ENCODE measurements at places on chromosomes 7 and 10.
A peak's percentile ranks its signal among the peaks of the same experiment; 100 is the strongest.

- no peak for DNase-seq
Measured at GRCh38 chr7:104814671-104815400, 199.2 kb upstream of the KMT2E start.

DNA sequence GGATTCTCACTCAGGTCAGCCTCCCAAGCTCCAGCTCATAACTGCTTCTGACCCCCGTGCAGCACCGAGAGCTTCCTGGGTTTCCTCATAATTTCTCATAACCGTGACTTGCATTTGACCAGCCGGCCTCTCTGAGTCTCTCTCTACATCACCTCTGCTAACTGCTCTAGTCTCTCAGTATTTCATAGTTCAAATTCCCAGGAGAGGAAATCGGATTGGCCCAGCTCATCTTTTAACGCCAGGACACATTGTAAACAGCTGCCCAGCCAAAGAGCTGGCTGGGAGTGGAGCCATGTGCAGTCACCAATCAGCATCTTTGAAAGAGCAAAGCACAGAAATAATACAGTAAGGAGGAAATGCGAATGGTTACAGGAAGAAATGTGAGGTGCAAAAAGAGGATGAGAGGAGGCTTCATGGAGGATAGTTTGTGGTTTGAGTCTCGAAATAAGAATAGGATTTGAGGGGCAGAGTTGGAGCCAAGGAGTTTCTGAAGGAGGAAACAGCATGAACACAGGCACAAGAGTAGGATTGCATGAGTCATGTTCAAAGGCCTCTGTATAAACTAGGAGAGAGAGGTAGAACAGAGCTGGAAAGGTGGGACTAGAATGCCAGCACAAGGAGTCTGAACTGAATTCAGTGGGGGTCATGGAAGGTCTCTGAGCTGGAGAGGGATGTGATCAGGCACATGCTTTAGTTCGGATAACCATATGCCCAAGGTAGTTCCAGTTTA is 15.2 kb upstream of the LBX1 start:
- DNase-seq: peak; percentile 84

GRCh38 chr10:48418189-48418788 is 111.8 kb downstream of the MAPK8 start:
- DNase-seq: no peak

DNA sequence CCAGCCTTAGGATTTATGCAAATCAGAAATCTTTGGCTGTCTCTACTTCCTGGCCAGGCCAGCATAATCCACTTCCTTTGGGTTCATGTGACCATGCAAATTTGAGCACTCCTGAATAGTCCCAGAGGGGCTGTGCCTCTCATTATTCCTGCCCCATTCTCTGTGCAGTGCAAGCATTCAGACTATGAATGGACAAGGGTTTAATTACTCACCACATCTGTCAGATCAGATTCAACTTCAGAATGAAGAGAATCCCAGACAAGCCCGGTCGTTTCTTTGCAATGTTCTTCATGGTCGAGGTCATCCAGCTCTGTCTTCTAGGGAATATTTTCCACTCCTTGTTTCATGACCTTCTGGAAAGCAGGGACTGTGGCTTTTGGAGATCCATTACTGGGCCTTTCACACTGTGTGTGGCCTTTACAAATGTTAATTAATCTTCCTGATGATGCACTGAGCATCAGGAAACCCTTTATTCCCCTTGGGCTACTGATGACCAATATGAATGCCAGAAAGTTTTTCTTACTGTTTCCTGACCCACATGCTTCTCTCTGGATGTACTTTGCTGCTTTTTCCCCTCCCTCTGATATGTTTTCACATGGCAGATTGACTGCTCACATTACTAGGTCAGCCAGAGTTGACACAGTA is 217.6 kb upstream of the TCF7L2 start:
- peak; percentile 56 for DNase-seq

- DNase-seq: no peak
Measured at GRCh38 chr7:78071491-78072200, 273.1 kb downstream of the PHTF2 start.

DNA sequence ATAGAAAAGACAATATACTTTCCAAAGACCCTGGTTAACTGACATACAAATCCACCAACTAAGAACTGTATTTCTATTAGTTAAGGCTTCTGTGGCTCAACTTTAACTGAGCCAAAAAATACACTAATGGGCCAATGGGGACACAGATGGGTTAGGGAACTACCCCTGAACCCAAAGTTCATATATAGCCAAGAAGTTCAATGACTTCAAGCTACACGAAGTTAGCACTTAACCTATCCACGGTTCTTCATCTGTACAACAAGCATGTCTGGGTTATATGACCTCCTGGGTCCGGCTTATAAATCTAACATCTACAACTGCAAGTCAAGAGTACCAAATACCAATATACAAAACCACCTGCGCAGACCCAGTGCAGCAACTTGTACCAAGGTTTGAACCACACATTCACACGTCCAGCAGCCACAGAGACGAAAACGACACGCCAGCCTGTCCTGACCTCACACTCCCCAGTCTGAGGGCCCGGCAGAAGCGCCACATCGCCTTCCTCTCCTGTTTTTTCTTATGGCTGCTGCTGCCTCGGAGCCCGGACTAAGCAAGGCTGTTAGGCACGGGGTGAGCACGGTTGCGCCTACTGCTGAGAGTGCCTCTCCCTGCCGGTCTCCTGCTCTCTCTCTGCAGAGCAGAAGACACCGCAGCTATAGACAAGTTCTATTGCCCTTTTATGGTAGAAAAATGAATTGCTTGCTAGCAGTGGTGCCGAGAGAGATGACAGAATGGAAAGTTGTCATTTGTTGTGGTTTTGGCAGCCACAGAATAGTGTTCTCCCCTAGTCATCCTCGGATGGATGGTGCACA is 86.3 kb downstream of the RNF216 start:
- peak; percentile 90 for DNase-seq

GRCh38 chr10:27865221-27865635 is 119.6 kb upstream of the MKX start:
- peak; percentile 53 for DNase-seq

DNA sequence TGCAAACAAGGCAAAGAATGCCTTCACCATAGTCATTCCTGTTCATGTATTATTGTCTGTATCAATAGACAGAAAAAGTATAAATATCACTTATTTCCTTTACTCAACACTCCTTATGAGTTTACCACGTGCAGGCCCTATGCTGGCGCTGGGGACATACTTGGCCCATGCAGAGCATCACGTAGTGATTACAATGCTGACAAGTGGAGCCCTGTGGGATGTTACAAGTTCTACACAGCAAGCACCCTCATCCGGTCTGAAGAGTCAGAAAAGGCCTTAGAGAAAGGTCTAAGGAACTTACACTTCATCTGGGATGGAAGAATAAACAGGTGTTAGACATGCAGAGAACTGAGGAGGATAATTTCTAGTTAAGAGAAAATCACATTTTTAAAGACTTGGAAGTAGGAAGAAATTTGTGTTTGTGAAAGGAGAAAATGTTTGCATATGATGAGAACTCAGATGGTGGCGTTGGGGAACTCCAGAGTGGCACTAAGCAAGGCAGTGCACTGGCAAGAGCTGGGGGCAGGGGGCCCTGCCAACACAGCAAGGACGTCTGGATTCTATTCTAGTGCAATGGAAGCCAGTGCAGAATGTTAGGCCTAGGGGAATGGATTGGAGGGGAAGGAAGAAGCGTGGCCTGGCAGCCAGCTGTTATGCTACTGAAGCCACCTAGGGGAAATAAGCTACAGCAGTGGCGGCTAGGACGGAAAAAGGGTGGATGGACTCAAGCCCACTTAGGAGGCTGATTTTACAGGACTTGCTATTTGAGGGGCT is 116.2 kb downstream of the ELMO1 start:
- DNase-seq: no peak

DNA sequence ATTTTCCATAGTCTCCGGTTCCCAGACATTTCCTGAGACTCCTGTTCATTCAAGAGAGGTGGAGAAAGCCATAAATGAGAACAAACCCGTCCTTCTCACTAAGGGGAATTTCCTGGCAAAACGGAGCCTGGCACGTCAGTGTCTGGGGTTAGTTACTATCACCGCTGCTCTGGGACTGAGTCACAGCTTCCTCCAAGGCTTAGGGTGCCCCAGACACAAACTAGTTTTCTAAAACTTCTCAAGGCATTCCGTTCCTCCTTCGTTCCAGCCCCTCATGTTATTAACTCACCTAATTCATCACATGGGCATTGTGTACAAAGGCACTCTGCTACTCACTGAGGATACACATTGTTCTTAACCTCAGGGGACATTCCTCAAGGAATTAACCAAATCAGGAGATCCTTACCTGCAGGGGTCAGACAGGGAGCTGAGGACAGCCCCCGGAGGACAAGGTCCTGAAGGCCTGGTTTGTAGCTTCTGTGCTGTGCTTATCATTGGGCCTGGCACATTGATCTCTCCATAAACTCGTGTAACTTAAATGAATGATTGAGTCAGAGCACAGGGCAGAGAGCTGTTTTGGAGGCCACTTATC is 103.0 kb upstream of the KLF6 start:
- peak; percentile 78 for DNase-seq

- DNase-seq: no peak
Measured at GRCh38 chr7:80840681-80841080, 78.2 kb downstream of the SEMA3C start.

GRCh38 chr7:2708041-2708440 is 20.0 kb downstream of the AMZ1 start:
- no peak for DNase-seq

DNA sequence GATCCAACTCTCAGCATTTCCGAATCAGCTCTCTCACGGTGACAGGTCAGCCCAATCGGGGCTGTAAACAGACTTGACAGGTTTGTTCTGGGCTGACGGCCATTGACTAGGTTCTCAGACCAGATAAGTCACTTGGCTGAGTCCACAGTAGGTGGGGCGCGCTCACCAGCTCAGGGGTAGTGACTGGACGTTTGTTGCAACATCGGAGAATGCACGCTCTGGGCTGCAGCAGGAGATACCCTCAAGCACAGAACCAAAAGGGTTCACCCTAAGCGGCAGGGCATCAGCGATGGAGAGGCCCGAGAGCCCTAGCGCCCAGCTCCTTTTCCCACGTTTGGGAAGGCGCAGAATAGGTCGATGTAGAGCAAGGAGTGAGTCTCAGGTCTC is 1.8 kb downstream of the KLLN start:
- DNase-seq: peak; percentile 88

- DNase-seq: no peak
Measured at GRCh38 chr10:122884166-122884565, 4.8 kb upstream of the FAM24B start.

- peak; percentile 74 for DNase-seq
Measured at GRCh38 chr10:4254101-4254994, 469.3 kb upstream of the KLF6 start.

DNA sequence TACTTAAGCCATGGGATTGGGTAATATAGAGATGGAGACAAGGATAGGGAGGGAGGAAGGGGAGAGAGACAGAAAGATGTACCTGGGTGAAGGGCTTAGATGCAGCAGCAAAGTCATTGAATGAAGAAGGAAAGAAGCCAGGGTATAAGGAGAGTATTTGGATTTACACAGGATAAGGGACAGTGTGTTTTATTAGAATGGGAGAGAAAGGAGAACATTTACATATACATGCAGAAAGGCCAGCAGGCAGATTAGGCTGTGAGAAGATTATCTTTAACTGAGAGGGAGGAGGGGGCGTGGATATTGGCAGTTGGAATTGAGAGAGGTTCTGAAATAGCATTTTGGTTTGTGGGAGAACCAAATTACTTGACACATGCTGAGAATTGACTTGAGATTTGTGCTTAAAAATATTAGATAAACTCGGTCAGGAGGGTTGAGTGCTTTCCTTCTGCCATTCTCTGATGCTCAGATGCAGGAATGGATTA is 161.5 kb upstream of the ZNF804B start:
- no peak for DNase-seq

DNA sequence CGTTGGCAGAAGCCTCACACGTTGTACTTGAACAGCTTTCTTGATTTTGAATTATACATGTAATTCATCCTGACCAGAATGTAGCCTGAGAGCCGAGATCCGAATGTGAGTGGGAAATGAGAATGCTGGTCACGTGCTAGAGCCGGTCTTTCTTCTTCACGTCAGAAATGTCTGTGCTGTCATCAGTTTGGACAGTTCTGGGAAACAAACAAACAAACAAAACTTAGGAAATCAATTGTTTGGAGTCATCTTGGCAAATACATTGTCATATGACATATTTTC is 729.8 kb downstream of the LRMDA start:
- no peak for DNase-seq

DNA sequence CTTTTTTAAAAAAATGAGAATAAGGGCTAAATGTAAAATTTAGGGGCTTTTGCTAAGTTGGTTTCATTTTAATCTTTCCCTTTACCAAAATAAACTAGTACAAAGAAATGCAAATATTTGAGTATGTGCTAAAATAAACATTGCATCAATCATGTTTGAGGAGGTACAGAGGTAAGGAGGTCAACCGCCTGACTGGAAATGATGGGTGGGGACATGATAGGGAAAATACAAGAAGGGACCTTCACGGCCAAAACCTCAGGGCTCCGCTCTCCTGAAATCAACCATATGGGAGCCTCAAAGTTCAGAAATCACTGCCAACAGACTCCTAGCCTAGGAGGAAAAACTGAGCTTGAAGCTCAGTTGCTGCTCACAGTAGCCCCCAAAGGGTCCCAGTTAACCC is 207.6 kb downstream of the AHR start:
- no peak for DNase-seq

DNA sequence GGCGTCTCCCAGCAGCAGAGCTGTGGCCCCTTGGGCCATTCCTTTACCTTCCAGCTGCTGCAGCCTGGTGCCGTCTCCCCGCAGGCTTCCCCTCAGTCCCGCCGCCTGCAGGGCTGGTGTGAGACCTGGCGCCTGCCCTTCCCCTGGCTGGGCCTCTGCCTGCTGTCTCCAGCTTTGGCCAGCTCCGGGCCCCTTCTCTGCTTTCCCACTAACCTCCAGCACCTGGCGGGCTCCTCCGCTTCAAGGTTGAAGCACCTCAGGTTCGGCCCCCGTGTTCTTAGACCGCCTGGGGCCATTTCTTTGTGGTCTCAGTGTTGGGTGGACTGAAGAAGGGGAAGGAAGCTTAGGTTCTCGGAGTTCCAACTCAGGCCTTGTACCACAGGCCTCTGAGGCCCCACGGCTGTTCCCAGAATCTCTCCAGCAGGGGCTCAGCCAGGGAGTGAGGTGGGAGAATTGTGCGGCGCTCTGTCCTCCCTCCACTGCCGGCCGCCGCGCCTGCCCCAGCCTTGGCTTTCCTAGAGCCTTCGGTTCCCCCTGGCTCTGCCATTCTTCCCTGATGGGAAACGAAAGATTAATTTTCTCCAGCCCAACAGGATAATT is 30.3 kb downstream of the GBX1 start:
- DNase-seq: no peak

DNA sequence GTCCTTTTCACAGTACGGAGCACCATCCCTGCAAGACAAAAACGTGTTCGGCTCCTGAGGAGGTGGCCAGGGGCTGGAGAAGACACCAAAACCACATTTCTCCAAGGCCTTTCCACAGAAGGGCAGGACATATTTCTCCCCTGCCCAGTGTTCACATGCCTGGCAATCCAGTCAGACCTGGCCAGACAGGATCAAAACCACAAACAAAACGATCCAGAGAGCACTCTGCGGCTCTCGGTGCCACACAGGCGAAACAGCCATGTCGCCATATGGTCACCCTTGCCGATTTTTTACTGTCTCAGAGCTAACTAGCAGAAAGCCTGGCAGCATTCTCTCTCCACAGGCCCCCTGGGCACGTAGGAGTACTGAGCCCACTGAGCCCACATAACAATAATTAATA is 113.0 kb downstream of the ABLIM1 start:
- no peak for DNase-seq

GRCh38 chr10:132390170-132390920 is 6.7 kb upstream of the PWWP2B start:
- no peak for DNase-seq

- DNase-seq: no peak
Measured at GRCh38 chr10:127470911-127471310, 78.2 kb upstream of the NPS start.

GRCh38 chr7:151796871-151797537 is 79.9 kb downstream of the PRKAG2 start:
- DNase-seq: no peak

Measured in HFFc6 (cell line).